ENCODE measurements at places on chromosomes 16 and 17.

DNA sequence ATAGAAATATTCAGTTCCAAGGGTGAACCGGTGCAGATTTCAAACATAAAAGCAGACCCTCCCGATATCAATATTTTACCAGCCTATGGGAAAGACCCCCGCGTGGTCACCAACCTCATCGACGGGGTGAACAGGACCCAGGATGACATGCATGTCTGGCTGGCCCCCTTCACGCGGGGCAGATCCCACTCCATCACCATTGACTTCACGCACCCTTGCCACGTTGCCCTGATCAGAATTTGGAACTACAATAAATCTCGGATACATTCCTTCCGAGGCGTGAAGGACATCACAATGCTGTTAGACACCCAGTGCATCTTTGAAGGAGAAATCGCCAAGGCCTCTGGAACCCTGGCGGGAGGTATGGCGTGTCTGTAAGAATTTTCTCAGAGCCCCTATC lies 200.0 kb downstream of the KATNIP start:
- DNase-seq = no peak

- no peak for DNase-seq
Observed at GRCh38 chr16:4517812-4518680, 20.5 kb downstream of the CDIP1 start.

DNA sequence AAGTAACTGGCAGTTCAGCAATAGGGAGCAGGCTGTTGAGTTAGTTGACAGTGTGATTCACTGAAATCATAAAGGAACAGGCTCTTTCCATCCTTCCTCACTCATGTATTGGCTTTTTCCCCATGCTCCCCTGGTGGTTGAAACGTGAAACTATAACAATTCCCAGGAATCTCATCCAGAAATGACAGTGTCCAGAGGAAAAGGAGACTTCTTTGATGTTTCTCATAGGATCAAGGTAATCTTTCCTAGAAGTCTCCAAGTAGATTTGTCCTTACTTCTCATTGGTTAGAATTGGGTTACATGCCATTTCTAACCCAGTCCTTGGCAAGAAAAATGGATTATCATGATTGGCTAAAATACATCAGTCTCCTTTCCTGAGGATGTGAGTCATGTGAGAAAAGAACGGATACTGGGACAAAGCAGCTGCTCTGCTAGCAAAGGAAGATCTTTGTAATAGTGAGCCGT lies 14.4 kb downstream of the TTC19 start:
- peak; percentile 79 for DNase-seq

- no peak for DNase-seq
Observed at GRCh38 chr17:82127704-82128103, 29.7 kb upstream of the FASN start.

GRCh38 chr16:54657709-54658102 lies 273.0 kb upstream of the IRX5 start:
- no peak for DNase-seq

GRCh38 chr16:70290949-70291519 lies 1.7 kb upstream of the AARS1 start:
- DNase-seq = peak; percentile 23

DNA sequence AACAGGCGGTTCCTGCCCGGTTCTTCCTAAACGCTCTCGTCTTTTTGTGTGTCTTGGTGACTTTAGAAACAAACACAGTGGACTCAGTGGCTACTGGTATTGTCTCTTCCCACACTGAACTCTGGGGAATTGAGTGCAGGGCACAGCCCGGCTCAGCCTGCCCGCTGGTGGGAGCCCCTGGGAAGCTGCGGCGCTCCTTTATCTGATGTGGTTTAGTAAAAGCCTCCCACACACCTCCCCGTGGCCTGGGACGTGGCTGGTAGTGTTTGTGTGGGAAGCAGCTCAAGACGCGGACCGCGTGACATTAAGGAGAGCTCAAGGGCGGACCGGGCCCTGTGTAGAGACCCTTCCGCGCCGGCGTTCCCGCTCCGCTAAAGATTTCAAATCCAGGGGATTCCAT lies 55.4 kb upstream of the PVALEF start:
- no peak for DNase-seq

DNA sequence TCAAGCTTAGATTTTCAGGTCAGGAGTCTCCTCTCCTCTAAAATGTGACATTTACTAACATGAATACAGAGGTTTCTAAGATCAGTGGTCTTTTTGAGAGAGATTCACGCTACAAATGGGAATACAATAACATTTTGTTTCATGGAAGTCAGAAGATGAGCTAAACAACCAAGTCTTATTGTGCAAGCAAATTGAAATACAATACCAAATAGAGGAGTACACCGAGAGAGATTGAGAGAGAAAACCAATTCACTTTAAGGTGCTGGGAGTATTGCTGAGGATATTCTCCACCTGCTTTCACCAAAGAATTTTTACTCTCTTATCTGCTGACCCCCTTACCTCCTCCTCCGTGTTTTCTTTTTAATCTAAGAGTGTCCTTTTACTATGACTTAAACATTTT lies 11.5 kb downstream of the VEZF1 start:
- DNase-seq = no peak

GRCh38 chr16:50310308-50311133 lies 44.2 kb downstream of the ADCY7 start:
- DNase-seq = no peak

DNA sequence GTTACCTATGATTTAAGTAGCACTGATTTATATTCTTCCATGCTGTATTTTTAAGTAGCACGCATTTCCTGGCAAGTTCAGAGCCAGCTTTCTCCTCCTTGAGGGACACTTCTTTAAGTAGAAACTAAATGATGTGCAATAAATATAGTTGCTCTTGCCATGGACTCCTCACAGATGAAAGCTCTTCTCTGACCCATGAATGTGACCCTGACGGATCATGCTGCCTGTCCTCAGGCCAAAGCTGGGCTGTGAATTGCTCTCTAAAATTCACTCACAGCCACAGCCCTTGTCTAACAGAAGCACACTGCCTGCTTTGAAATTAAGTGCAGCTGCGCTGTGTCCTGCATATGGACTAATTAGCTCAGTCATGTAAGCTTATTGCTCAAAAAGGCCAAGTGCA lies 438.8 kb downstream of the PMP22 start:
- no peak for DNase-seq

- DNase-seq = peak; percentile 91
Observed at GRCh38 chr16:24977678-24978075, 37.5 kb downstream of the ARHGAP17 start.

GRCh38 chr16:86063760-86064405 lies 164.9 kb downstream of the IRF8 start:
- DNase-seq = no peak

DNA sequence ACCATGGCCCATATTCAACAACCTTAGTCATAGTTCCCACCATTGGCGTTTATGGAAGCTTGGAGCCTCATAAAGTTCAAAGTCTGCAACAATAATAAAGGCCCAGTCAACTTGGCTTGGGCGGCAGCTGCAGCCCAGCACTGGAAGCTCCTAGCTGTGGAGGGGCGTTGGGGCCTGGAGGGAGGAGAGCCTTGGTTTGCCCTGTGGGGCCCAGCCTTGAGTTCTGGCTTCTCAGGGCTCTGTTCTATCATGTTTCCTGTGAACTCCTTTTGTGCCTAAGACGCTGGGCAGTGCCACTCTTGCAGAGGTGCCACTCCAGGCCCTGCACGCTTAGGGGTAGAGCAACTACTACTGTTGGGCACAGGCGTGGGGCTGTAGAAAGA lies 927 bp upstream of the ENGASE start:
- no peak for DNase-seq

DNA sequence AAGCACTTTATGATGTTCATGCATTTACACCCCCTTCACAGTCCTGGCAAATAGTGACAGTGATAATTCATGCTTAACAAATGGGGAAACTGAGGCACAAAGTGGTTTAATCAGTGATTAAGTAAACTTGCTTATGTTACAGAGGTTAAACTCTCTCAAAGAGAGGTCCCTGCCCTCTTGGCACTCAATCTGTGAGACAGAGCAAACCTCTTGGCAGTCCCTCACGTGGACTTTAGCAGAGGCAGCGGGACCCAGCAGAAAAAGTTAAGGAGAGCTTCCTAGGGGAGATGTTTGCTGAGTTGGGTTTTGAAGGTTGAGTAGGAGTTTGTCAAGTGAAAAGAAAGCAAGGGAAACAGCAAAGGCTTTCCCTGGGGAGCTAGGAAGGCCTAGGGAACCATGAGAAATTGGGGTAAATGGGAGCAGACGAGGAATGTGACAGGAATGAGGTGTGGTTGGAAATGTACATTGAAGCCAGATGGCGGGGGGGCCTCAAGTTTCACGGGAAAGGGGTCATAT lies 10.7 kb downstream of the SOCS1 start:
- DNase-seq = no peak

GRCh38 chr17:3956327-3956957 lies 7.8 kb downstream of the ATP2A3 start:
- DNase-seq = no peak

GRCh38 chr16:85733839-85734170 lies 17.1 kb downstream of the C16orf74 start:
- peak; percentile 52 for DNase-seq

DNA sequence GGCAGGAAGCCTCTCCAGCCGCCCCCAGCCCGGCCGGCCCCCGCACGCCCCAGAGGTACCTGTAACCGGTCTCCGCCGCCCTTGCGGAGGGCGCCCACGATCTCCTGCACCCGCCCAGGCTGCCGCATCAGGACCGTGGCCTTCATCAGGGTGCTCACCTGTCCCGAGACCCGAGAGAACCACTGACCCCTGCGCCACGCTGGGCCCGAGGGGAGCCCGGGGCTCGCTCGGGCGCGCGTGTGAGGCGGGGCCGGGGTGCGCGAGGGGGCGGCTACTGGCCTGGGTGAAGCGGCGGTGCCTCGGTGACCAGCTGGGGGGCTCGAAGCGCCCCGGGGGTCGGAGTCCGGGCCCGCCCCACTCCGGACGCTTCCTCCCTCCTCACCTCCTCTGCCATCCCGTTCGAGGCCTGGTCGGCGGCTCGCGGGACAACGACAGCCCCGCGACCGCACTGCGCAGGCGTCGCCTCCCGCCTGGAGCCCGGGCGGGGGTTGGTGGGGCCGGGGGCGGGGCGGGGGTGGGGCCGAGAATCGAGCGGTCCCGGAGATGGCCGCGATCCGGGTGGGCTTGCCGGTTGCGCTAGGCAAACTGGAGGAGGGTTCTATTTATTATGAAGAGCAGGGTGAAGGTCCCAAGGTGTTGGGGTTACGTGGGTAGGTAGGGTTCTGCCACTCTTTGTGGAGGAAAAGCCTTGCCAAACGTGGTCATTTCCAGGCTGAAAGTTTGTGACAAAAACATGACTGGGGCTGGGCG lies at the start of gene NT5C3B:
Gene NT5C3B (minus strand): TSS at position 433 of the 750 bp plus-strand sequence. CDS start 39 bp downstream, at position 394.
- DNase-seq = peak; percentile 62

DNA sequence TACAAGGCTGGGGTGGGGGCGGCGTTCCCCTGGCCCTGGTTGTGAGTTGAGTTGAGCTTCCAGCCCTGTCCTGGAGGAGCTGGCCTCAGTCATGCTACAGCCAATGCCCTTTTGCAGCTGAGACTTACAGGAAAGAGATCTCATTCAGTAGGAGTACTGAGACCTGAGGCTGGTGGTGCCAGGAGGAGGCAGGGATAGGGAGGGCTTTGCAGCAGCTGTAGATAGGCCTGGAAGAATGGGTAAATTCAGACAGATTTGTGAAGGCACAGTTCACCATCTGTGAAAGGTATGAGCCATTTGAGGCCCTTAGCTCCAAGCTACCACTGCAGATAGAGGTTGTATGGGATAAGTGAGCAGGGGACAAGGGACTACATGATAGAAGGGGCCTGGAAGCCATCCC lies 5.6 kb downstream of the STX4 start:
- no peak for DNase-seq

- no peak for DNase-seq
Observed at GRCh38 chr16:79184464-79185030, 416.0 kb downstream of the MAF start.

- no peak for DNase-seq
Observed at GRCh38 chr17:17228521-17229279, 8.3 kb downstream of the FLCN start.

GRCh38 chr17:37694734-37695133 lies 50.1 kb downstream of the HNF1B start:
- DNase-seq = no peak

GRCh38 chr17:38867179-38867967 lies 2.5 kb upstream of the LASP1 start:
- DNase-seq = peak; percentile 82

Data from fibroblast of skin of right biceps (primary cell).